ENCODE measurements at places on chromosomes 6 and 20.
A peak's percentile ranks its signal among the peaks of the same experiment; 100 is the strongest.

DNA sequence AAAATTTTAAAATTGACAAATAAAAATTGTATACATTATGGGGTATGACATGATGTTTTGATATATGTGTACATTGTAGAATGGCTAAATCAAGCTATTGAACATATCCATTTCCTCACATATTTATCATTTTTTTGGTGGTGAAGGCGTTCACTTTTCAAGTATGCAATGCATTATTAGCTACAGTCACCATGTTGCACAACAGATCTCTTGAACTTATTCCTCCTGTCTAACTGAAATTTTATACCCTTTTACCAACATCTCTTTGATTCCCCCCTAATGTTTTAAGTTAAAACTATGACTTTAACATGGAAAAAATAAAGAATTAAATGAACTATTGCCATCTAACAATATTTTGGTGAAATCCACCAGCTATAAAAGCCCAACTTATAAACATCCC lies 65.2 kb upstream of the UST start:
- no peak for DNase-seq

DNA sequence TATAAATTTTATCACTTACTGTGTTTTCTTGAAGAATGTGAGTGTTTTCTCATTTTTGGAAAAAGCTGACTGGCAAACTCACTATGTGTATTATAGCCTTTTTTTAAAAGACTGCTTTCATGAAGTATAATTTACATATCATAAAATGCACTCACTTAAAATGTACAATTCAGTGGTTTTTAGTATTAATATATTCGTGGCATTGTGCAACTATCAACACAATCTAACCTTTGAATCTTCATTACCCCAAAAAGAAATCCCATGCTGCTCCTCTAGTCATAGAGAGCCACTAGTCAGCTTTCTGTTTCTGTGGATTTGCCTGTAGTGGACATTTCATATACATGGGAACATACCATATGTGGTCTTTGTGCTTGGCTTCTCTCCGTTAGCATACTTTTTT lies 143.8 kb downstream of the PLCB4 start:
- no peak for DNase-seq

- no peak for DNase-seq
Measured at GRCh38 chr20:34310481-34311117, 7.4 kb upstream of the AHCY start.

- DNase-seq: no peak
Measured at GRCh38 chr6:110548110-110548847, 71.9 kb upstream of the SLC22A16 start.

- DNase-seq: no peak
Measured at GRCh38 chr6:119643876-119644275, 294.3 kb upstream of the MAN1A1 start.

- no peak for DNase-seq
Measured at GRCh38 chr20:5825130-5825719, 75.0 kb downstream of the SHLD1 start.

GRCh38 chr6:37611516-37611915 lies 86.2 kb downstream of the MDGA1 start:
- DNase-seq: no peak

GRCh38 chr6:42091718-42092023 lies 41.3 kb downstream of the TAF8 start:
- no peak for DNase-seq

GRCh38 chr20:44183282-44183681 lies 3.7 kb downstream of the JPH2 start:
- DNase-seq: no peak

- no peak for DNase-seq
Measured at GRCh38 chr20:5947276-5947675, 3.1 kb downstream of the TRMT6 start.

GRCh38 chr20:62122654-62123449 lies 577 bp downstream of the LSM14B start:
- peak; percentile 82 for DNase-seq

GRCh38 chr6:116290799-116291198 lies 11.1 kb upstream of the TSPYL1 start:
- no peak for DNase-seq

GRCh38 chr20:54251096-54251495 lies 43.2 kb downstream of the PFDN4 start:
- no peak for DNase-seq

- no peak for DNase-seq
Measured at GRCh38 chr20:48040491-48040890, 255.2 kb upstream of the SULF2 start.

DNA sequence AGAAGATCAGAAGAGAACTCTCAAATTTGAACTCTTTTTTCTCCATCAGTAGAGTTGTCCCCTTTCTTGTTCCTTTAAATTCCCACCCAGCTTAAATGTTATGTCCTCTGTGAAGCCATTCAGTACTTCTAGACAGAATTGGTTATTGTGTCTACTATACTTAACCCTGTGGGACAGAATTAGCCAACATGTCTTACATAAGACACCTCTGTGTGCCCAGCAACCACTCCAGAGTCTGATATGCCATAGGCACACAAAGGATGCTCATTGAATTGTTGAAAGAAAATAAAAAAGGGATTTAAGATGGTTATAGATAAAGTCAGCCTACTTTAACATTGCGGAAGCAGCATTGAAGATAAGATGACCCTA lies 77.0 kb upstream of the LTV1 start:
- DNase-seq: no peak

GRCh38 chr6:84920021-84920420 lies 155.6 kb upstream of the TBX18 start:
- DNase-seq: no peak

DNA sequence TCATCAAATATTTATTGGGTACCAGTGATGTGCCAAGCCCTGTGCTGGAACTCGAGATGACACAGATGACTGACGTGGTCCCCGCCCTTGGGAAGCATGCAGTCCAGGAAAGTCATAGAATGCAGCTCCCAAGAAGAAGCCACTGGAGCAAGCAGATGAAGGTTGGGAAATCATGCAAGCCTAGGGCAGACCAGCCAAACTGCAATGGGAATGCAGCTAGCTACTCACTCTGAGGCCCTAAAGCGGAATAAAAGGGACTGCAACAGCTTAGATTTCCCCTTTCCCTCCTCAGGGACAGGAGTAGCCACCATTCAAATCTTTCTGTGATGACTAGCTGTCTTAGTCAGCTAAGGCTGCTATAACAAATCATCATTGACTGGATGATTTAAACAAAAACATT lies 152.2 kb downstream of the MAFB start:
- no peak for DNase-seq

DNA sequence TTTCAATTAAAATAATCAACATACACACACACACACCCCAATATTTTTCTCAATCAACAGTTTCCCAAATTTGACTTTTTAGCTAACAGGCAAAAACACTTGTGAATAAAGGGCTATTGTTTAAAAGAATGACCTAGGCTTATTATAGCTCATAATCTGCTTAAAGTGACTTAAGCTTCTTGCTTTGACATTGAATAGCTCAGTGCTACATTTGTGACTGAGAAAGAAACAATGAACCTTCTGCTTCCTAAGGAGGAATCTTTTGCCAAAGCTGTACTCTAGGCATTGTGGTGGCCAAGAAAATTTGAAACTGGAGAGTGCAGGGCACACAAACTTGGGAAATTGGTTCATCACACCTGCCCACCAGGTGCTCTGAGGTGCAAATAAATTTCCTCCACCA lies 282.0 kb downstream of the SYNE1 start:
- no peak for DNase-seq

GRCh38 chr6:24981386-24981760 lies 45.6 kb upstream of the RIPOR2 start:
- DNase-seq: no peak

DNA sequence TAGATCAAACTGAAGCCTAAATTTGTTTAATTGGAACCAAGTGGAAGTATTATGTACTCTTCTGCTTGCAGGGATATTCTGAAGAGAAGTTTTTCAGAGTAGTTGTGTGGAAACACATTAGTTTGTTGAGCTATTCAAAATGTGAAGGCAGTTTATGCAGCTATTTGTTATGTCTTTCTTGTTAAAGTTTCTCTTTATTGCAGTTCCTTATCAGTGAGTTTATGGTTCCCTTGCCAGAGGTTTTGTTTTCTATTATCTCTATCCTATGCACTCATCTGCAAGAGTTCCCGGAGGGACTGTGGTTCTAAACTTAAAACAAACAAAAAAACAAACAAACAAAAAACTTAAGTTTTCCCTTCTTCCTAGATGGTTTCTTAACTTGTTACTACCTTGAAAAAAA lies 143.7 kb upstream of the SLC22A16 start:
- DNase-seq: no peak

DNA sequence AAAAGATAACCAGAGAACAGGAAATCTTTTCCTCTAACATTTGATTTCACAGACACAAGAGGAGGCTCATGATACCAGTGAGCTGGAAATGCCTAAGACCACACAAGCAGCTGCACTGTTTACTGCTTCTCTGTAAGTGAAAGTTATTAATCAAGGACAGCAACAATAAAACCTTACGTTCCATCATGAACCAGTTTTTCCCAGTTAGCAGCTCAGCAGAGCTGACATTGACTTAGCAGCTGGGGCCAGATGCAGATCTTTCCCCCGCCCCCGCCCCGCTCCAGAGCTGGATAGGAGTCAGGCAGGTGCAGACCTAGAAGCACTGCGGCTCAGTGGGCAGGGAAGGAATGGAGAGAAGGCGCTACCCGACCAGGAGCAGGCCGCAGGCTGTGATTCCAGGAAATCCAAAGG lies 275.2 kb downstream of the GMDS start:
- DNase-seq: no peak

DNA sequence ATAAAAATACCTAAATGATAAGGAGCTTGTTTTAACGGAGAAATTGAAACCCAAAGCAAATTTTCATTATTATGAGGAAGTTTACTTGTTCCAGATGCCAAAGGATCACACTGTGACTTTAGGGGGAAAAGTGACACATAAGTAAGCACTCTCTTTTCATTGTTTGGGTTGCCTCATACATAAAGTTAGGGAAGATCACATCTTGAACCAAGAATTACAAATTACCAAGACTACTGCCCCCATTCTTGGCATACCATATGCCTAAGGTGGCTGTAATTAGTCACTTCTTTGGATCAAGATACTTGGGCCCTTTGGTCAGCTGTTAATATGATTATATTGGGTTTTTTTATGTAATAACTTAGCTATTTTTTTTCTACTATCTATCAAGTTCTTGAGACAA lies 269.0 kb downstream of the COL12A1 start:
- no peak for DNase-seq

- DNase-seq: no peak
Measured at GRCh38 chr6:55578537-55579363, at the start of gene HMGCLL1. TSS of gene HMGCLL1 (minus strand) at chr6:55579192. CDS start at chr6:55579055, 137 bp downstream.

DNA sequence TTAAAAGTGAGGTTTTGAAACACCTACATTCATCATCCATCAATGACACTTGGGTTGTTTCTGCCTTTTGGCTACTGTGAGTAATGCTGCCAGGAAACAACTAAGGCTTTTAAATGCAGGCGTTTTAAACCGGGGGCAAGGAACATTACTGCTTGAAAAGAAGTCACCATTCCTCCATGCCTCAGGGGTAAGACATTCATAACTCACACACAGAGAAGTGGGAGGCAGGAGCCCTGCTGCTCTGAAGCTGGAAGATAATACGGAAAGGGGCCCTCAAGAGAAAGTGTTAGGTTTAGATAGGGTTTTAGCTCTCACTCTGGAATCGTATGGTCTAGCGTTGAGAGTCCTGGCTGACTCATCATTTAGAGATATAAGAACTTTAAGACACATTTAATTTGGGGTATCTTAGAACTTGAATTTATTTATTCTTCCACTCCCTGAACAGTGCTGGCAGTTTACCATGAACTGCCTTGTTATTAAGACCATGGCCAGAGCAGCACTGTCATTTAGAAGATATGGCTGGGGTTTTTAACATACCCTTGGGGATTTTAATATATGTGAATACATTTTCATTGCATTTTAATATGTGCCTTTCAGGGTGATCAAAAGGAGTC lies 1.8 kb downstream of the TUBB1 start:
- peak; percentile 58 for DNase-seq

GRCh38 chr6:86306210-86306609 lies 631.1 kb upstream of the HTR1E start:
- DNase-seq: no peak

- DNase-seq: no peak
Measured at GRCh38 chr6:155039618-155040017, 44.5 kb downstream of the TIAM2 start.

- no peak for DNase-seq
Measured at GRCh38 chr6:138638604-138639003, 135.0 kb upstream of the CCDC28A start.

- no peak for DNase-seq
Measured at GRCh38 chr6:38262026-38262425, 377.7 kb downstream of the BTBD9 start.

DNA sequence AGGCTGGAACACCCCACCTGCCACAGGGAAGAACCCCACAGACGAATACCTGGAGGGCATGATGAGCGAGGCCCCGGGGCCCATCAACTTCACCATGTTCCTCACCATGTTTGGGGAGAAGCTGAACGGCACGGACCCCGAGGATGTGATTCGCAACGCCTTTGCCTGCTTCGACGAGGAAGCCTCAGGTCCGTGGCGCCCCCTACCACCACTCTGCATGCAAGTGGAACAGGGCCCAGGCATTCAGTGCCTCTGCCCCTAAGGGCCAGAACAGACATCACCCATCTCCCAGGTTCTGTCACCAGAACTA lies 6.6 kb downstream of the MYL9 start:
- peak; percentile 44 for DNase-seq

DNA sequence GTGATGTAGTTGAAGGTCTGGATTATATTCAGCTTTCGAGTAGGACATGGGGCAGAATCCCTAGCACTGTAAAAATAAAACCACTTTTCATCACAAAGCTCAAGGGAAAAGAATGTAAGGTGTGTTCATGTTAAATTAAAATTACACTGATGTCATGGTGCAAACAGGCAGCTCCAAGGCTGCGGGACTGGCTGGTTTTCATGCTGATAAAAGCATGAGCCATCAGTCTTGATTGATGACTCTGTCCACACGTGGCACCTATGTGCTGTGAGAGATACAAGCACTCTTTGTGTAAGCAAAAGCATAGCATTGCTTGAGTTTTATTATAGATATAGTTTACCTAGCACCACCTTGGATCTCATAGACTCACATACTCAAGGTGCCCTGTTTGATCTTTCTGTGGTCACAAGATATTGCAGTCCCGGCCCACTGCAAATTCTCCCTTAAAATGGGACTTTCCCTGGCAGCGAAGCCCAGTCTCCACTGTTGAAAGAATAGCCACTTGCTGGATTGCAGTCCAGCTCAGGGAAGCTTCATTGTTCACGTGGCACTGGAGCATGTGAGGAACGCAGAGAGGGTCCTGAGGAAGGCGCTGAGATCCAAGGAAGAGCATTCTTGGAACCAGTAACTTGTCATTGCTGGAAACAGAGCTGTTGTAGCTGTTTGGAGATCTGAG lies 90.6 kb downstream of the TIAM2 start:
- DNase-seq: no peak

DNA sequence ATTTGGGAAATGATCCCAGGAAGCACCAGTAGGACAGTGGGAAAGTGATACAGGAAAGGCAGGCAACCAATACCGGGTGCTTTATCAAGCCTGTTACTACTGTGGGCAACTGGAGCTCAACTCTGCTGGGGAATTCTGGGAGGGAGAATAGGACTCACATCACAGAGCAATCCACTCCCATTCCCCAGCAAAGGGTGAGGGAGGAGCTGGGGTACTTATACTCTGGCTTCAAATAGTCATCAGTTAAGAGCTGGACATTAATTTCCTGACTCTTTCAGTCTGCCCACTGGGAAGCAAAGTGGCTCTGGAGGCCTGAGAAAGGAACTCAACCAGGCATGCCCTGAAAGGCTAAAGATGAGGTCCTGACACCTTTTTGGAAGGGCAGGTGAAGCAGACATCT lies 17.5 kb upstream of the CDH22 start:
- no peak for DNase-seq
